ENCODE measurements at places on chromosomes 12 and 14.
A peak's percentile ranks its signal among the peaks of the same experiment; 100 is the strongest.

DNA sequence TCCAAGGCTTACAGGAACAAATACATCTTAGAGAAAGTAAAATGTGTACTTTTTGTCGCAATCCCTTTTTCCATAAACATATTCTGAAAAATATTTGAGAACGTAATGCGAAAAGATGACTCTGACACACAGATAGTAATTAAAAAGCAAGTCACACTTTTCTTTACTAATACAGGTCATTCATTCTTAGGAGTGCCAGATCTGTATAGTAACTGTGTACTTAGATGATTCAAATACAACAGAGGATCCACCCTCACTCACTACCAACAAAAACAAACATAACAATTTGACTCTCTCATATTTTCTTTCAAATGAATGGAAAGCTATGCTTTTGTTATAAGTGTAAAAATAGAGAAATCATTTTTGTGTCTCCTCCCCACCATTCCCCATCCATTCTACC lies 795.4 kb downstream of the SLC6A15 start:
- no peak for DNase-seq

GRCh38 chr14:20662968-20663732 lies 21.2 kb upstream of the RNASE4 start:
- DNase-seq: peak; percentile 77

GRCh38 chr12:48907245-48907644 lies 18.0 kb downstream of the FKBP11 start:
- DNase-seq: no peak

- DNase-seq: no peak
These were observed 123.5 kb downstream of the SLC41A2 start for GRCh38 chr12:104834607-104835006.

DNA sequence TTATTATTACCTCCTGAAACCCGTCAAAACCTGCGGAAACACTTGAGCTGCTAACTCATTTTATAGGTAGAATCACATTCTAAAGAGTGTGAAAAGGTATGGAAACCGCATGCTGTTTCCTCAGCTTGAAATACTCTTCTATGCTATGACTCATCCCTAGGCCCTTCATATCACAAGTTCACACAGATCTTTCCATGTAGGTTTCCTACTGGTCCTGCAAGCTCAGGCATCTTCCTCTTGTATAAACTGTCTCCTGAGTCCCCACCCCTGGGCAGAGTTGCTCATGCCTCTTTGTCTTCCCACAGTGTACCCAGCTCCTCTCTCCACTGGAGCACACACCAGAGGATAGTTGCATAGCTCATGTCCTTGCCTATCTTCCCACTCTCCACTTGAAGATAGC lies 84.7 kb downstream of the CMAS start:
- DNase-seq: no peak

DNA sequence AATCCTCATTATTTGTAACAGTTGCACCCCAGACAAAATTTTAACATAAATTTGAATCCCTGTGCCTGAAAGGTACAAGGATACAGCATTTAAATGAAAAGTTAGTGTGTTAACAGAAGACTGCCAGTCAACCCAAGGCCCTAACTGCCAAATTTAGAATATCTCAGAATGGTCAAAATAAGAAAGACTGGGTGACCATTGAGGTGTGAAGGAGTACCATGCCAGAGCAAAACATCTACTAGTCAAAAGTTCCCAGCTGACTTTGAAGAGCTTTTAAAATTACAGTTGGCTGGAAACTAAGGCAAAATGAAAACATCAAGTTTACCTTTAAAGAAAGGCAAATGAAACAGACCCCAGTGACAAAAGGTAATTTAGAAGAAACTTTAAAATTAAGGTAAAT lies 18.4 kb downstream of the SAV1 start:
- no peak for DNase-seq

DNA sequence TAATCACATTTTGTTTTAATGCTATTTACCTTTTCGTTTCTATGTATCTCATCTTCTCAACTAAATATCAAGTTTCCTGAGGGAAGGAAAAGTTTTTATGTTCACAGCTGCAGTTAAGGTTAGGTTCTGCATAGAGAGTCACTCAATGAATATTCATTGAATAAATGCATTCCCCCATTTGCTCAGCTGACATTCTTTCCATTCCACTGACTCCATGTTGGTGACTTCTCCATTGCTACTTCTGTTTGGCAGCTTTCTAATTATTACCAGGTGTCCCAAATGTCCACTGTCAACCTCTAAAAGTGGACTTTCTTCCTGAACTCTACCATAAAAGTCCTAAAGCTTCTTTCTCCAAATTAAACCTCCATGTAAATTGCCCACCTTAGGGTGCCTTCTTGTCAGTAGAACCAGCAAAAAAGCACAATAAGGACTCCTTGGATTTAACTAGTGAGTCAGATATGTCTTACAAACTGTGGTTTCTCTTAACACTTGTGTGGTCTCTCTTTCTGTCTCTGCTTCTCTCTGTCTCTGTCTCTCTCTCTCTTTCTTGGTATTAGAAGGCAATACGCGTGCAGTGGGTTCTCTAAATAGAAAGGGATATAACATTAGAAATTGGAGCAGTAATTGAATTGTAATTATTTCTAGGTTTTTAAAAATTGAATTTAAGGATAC lies 85.9 kb downstream of the TMEM117 start:
- DNase-seq: no peak

DNA sequence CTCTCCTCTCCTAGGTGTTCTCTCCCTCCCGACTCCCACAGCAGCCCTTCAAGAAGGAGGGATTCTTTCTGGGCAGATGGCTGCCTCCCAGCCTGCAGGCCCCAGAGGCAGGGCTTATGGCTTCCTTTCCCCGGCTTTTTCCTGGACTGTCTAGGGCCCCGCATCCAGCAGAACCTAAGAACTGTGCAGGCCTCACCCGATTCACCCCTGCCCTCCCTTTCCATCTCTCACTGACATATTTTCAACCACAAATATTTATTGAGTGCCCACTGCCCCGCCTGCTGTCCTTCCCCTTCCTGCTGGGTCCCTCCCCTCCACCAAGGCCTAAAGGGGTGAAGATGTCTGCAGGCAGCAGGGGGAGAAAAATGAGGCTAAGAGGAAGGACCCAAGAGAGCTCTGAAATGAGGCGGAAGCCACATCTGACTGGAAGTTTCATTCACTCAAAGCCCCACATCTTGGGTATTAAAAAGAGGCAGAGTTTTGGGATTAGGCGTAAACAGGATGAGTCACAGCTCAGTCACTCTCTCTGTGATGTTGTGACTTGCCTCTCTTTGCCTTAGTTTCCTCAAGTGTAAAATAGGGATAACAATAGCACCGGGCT lies 2.9 kb downstream of the SCNN1A start:
- DNase-seq: no peak

DNA sequence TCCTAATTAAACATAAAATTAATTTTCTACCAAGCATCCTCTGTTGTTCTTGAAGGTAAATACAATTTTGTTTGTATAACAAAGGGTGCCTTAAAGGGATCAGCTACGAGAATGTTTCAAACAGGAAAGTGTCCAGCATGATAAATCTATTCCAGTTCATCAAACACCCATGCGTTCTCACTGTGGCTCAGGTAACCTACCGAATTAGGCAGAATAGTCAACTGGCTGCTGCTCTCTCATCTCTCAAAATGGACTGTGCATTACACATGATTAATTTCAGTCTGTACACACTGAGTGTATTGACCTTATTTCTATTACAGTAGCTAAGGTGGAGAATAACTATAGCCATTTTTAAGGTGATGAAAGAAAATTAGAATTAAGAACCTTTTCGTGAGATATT lies 127.5 kb upstream of the RMST start:
- DNase-seq: no peak

DNA sequence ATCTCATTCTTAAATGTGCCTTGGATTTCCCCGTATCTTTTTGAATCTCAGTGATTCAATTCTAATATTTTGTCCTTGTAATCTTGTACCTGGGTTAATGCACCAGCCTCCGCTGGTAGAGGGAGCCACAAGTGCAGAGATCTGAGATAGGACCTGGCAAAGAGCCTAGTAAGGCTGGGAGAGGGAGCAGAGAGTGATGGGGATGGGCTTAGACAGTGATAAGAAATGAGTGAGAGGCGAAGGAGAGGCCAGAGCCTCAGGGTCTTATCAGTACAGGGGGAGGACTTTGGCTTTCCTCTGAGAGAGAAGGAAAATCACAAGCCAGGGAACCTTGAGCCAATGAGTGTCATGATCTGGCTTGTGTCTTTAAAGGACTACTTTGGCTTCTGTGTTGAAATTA lies 30.5 kb upstream of the LMNTD1 start:
- DNase-seq: peak; percentile 26

GRCh38 chr14:55781046-55781445 lies 201.0 kb downstream of the KTN1 start:
- DNase-seq: no peak

GRCh38 chr14:78329371-78329770 lies 159.2 kb downstream of the NRXN3 start:
- no peak for DNase-seq

- no peak for DNase-seq
These were observed 775 bp downstream of the NEMF start for GRCh38 chr14:49851813-49852212.

- DNase-seq: no peak
These were observed 41.9 kb downstream of the PSMA6 start for GRCh38 chr14:35333797-35334743.

DNA sequence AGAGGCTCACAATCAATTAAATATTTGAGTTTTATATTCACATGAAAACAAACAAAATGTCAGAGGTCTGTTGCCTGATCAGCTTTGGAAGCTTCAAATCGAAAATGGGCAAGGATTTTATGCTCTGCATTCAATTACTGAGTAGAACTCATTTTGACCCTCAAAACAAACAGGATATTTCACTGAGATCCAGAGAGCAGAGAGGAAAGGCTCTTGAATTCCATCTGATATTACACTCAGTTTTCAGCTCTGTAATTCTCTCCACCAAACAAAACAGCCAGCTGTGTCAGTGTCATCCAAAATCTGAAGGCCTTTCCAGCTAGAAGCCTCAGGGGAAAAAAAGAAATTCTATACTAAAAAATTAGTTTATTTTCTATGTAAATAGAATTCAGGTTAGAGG lies 128.6 kb upstream of the FLRT2 start:
- no peak for DNase-seq

DNA sequence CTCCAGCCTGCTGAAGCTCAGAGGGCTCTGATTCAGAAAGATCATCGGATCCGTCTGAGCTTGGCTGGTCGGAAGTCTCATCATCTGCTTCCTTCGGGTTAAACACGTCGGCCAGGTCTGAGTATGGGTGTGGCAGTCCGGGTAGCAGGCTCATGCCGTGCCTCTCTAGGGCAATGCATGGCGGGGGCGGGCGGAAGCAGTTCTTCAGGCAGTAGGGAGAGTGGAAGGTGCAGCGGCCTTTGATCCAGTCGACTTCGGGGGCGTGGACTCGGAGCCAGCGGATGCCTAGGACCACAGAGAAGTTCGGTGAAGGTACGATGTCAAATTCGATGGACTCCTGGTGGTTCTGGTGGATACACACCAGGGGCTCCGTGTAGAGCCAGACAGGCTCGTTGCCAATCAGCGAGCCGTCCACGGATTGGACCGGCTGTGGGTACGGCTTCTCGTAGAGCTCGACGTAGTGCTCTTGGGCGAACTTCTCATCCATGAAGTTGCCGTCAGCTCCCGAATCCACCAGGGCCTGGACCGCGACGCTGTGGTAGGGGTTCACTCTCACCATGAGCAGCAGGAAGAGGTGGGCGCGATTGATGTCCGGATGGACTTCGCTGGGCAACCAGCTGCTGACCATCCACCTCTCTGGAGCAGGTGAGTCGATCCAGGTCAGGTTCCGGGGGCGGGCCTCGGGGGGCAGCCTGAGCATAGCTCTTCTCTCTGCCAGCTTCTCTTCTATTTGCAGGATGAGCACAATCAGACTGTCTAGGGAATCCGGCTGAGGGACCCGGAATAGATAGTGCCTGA lies 20.3 kb downstream of the RTL1 start:
- DNase-seq: no peak

- no peak for DNase-seq
These were observed 194.6 kb upstream of the KRR1 start for GRCh38 chr12:75705749-75706711.

DNA sequence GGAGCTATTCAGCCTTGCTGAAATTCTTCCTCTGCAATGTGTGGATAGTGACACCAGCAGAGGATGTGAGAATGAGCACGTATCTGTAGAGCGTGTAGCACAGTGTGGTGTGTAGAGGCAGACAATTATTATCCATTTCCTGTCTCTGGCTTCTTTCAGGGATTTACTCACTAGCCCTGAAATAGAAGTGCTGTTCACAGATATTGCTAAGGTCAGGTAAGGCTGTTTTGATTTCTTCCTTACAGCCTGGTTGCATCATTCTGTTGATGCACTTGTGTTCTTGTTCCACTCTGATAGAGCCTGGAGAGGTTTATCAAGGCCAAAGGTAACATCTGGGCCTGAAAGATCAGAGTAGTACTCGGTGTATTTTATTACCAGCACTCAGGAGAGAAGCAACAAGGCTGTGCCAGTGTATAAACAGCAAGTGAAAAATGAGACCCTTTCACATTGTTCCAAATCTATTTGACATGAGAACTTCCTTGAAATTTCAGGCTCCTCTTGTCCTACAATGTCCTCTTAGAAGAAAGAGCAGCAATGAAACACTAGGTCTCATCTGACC lies 16.7 kb downstream of the ARG2 start:
- no peak for DNase-seq

GRCh38 chr14:29858299-29858698 lies 69.3 kb downstream of the PRKD1 start:
- no peak for DNase-seq

DNA sequence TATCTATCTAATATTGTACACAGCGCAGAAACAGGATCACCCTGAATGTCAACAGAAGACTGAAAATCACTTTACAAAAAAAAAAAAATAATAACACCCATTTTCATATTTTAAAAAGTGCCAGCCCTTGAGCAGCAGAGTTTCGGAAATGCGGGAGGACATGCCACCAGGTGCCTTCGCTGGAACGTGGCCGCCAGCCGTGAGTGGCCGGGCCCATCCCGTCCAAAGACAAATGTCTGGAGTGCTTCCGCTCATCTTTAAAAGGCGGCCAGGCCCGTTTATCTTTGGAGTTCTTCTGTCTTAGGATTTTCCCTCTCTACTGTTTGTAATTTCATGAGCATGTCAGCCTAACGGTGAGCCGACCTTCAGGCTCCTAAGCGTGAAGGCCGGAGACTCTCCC lies 43.5 kb downstream of the LRTM2 start:
- no peak for DNase-seq

- DNase-seq: peak; percentile 79
These were observed 11.0 kb downstream of the KRT7 start for GRCh38 chr12:52243856-52244614.

GRCh38 chr14:96370528-96370927 lies 7.2 kb downstream of the GSKIP start:
- DNase-seq: no peak

GRCh38 chr12:116015525-116015924 lies 262.0 kb downstream of the MED13L start:
- DNase-seq: no peak

DNA sequence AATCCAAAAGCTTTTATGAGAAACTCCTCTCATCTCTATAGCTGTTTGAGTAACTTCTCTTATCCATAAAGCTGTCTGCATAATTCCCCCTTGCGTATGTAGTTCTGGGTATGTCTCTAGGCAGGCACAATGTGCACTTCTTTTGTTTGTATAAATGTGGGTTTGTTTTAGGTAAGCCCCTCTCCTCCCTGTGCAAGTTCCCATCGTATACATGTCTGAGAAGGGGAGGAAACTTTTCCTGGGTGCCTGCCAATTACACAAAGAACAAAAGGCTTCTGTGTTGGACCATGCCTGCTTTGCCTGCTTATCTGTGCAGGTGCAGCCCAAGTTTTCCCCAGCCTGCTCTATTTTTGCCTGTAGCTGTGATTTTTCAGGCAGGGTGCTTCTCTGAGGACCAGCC lies 96.7 kb downstream of the CCER1 start:
- DNase-seq: no peak

- DNase-seq: no peak
These were observed 411.6 kb downstream of the CCER1 start for GRCh38 chr12:90543374-90543773.

GRCh38 chr12:54051874-54052437 lies 1.7 kb upstream of the HOXC4 start:
- no peak for DNase-seq

All from mucosa of gallbladder (tissue), 1 donor.